ENCODE measurements at places on chromosomes 7 and 10. TPM values are rescaled to one million over a fixed set of nuclear protein-coding genes. Genes with fewer than 3 reads are reported as not detected.

The CLCN1 gene
- total RNA-seq = 0.09 TPM

The SLC29A3 gene
- 4.4 TPM for total RNA-seq

The HHEX gene
- total RNA-seq = 0.34 TPM

The CEP55 gene
- 55.8 TPM for total RNA-seq

The HMX2 gene
- total RNA-seq = 0.58 TPM

The RBM28 gene
- total RNA-seq = 38.9 TPM

Data from activated T-cell treated with anti-CD3 and anti-CD28 coated beads, Interleukin-2, amount 50 U/mL, for 72 hours (primary cell).